ENCODE measurements at places on chromosomes 2 and 18. TPM values are rescaled to one million over a fixed set of nuclear protein-coding genes. Genes with fewer than 3 reads are reported as not detected.
A peak's percentile ranks its signal among the peaks of the same experiment; 100 is the strongest.

Gene CYP27A1
- total RNA-seq = 0.13 TPM

Gene ONECUT2
- total RNA-seq = under 0.01 TPM

Gene MYOM1
- 0.38 TPM for total RNA-seq

Gene ANKRD30B
- total RNA-seq = not detected

Gene SPHKAP
- not detected for total RNA-seq

DNA sequence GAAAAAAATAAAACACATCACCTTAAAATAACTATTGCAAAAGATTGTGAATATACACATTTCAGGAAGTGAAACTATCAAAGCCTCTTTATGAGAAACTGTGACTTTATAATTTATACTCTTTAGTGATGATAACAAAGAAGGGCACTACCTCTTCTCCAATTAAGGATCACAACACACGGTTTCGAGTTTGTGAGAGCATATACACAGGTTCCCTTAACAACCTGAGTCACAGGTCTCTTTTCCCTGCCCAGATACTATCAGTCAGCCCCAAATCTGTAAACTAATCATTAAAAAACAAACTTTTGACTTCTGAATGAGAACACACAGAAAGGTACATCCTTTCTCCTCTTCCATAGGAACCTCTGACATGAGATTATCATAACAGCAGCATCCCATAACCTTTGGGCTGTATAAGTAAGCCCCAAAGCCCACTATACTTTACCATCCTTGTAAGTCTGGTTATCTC, 44.9 kb downstream of the PTPN2 start:
- peak; percentile 79 for DNase-seq

DNA sequence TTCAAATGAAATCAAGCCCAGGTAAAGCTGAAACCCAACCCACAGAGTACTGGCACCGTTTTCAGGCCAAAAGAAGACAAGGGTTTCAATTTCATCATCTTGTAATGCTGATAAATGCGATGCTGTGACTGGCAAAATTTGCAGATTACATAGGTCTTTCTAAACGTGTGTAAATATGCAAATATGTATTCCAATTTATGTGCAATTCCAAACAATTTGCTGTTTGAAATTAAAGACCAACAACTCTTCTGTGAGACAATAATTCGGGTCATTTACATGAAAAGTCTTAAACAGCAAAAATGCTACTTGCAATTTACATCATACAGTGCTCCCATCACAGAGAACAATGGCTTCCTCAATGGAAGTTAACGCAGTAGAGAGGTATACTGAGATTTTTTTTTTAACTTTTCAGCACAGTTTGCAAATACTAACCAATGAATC, 2.8 kb upstream of the ZNF532 start:
- DNase-seq = no peak

- DNase-seq = peak; percentile 17
Measured at GRCh38 chr2:188610050-188610444, 318.4 kb downstream of the GULP1 start.

GRCh38 chr2:99644419-99644787, 154.6 kb upstream of the REV1 start:
- DNase-seq = no peak

GRCh38 chr2:45289997-45290709, 280.9 kb upstream of the SIX2 start:
- DNase-seq = no peak

GRCh38 chr2:109168716-109169115, 39.7 kb downstream of the SH3RF3 start:
- DNase-seq = no peak

DNA sequence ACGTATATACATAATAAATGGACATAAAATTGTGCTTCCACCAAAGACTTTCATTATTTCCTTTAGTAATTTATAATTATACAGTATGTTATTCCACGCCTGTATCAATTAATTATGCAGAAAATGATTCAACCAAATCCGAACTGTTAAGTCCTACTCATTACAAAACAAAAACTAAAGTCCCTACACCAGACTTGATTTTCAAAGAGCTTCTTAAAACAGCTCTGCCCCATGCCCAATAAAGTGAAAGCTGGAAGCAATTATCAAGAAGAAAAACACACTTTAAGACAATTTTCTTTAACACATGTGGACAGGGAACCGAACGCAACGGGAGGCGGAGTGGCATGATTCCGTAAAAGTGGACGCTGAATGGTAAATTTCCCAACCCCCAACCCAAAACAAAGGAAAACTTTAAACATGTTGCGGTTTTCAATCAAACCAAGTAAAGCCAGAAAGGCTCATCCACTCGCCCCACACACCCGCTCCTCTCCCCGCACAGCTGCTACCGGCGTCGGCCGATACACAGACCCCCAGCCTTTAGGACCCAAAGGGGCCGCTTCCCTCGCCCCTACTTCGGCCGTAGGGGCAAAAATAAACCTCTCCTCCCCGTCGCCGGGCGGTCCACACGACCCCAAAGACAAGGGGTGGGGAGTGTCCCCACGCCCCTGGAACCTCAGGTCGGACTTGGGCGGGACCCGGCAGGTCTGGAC, 705 bp downstream of the YES1 start:
- peak; percentile 13 for DNase-seq

All from bronchial epithelial cell (primary cell).